Keratinocyte (primary cell): ENCODE measurements at places on chromosomes 2 and 18. TPM values are rescaled to one million over a fixed set of nuclear protein-coding genes. Genes with fewer than 3 reads are reported as not detected.

GRCh38 chr2:138948070-138948539, 167.9 kb upstream of the NXPH2 start:
- DNase-seq = peak; percentile 92

FNDC4 gene
- 6.3 to 13.0 TPM (median 9.9 TPM) in 3 replicates for polyA plus RNA-seq

PRSS56 gene
- polyA plus RNA-seq = not detected in 3 replicates

CHST10 gene
- polyA plus RNA-seq = 1.0 to 3.4 TPM (median 1.6 TPM) in 3 replicates

GRCh38 chr2:86302320-86302719, 35.1 kb downstream of the REEP1 start:
- DNase-seq = no peak

BOLL gene
- polyA plus RNA-seq = not detected in 3 replicates

GRCh38 chr2:103823847-103824246, 1030.1 kb upstream of the POU3F3 start:
- no peak for DNase-seq
